GM13976 (cell line): ENCODE measurements at places on chromosomes 16 and 17.
A peak's percentile ranks its signal among the peaks of the same experiment; 100 is the strongest.

DNA sequence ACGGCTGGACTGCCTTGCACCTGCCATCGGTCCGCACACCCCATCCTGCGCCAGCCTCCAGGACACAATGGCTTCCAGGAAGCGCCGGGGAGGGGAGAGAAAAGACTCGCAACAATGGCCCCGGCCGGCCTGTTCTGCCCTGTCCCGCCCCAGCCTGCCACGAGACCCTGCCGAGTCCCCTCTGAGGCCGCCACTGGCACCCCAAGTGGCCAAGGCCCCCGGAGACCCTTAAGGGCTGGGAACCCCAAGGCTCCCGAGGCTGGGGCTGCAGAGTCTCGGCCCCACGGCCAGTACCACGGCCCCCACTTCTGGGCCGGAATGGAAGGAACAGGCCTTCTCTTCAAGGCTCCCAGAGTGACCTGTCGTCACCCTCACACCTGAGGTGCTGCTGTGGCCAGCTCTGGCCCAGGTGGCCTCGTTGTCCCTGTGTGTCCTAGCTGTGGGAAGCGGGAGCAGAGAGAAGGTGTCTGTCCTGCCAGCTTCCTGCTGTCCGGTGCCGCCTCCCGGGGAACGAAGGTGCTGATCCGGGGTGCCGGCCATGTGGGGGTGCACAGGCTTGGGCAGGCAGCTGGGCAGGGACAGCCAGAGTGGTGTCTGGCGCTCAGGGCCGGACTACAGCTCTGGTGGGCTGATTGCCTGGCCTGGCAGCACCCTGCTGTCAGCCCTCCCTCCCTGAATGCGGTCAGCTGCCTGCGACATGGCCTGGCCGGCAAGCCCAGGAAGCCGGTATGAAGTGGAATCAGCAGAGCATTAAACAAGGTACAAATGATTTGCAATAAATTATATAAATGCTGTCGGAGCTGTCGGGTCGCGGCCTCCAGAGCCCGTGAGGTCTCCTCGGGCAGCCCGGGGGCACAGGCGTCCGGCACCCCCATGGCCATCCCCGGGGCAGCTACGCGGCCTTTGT, 8.2 kb upstream of the CACNA1H start:
- DNase-seq, result no peak

DNA sequence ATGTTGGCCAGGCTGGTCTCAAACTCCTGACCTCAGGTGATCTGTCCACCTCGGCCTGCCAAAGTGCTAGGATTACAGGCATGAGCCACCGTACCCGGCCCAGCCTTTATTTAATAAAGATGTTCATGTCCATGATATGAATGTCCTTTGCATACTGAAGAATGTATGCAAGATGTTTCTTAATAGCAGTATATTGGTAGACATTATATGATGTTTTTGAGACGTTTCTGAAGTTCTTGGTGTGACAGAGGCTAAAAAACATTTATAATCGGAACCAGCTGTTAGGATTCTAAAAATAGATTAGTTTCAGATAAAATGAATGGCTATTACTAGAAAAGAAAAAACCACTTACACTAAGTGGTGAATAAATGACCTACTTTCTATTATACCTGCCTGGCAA, 11.8 kb downstream of the PDZD9 start:
- DNase-seq, result no peak

- DNase-seq, result no peak
Observed at GRCh38 chr17:28675980-28676379, 14.0 kb downstream of the SUPT6H start.

- no peak for DNase-seq
Observed at GRCh38 chr17:9332132-9332494, 243.5 kb downstream of the STX8 start.

- no peak for DNase-seq
Observed at GRCh38 chr17:67912088-67912487, 84.2 kb downstream of the C17orf58 start.

GRCh38 chr17:78905116-78905515, 2.1 kb upstream of the CEP295NL start:
- DNase-seq, result no peak

GRCh38 chr17:4998732-4999429, 1.1 kb downstream of the KIF1C start:
- DNase-seq, result peak; percentile 78

DNA sequence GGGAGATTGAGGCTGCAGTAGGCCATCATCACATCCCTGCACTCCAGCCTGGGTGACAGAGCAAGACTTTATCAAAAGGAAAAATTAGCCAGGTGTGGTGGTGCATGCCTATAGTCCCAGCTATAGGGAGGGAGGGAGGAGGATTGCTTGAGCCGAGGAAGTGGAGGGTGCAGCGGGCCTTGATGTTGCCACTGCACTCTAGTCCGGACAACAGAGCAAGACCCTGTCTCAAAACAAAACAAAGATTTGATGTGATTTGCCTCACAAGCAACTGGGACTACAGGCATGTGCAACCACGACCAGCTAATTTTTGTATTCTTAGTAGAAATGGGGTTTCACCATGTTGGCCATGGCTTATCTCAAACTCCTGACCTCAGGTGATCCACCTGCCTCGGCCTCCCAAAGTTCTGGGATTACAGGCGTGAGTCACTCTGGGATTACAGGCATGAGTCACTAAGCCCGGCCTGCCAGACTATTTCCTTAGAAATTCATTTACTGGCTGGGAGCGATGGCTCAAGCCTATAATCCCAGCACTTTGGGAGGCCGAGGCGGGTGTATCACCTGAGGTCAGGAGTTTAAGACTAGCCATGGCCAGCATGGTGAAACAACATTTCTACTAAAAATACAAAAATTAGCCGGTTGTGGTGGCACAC, 11.5 kb downstream of the UBE2G1 start:
- DNase-seq, result no peak

DNA sequence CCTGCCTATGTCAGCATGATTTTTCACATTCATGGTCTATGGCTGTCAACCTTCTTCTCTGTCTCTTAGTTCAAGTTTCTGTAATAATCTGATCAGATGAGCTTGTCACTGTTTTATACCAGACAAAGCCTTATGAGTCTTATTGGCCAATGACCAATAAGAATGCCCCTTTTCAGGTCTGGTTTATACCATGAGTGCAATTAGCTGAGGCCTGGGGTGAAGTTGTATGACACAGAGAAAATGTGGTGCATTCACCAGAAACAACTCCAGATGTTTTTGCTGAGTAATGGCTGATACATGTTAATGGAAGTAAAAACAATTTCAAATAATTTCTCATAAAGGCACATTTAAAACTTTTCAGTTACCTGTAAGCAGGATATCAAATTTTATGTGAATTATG, 218.6 kb upstream of the CDH8 start:
- no peak for DNase-seq

- DNase-seq, result no peak
Observed at GRCh38 chr16:28540346-28540745, 1.6 kb upstream of the NUPR1 start.

GRCh38 chr16:82133798-82134197, 36.2 kb downstream of the MPHOSPH6 start:
- no peak for DNase-seq

- DNase-seq, result peak; percentile 91
Observed at GRCh38 chr16:83967838-83968305, at the start of gene NECAB2. NECAB2 (plus strand) TSS chr16:83968244; CDS start chr16:83968649, 405 bp downstream.

DNA sequence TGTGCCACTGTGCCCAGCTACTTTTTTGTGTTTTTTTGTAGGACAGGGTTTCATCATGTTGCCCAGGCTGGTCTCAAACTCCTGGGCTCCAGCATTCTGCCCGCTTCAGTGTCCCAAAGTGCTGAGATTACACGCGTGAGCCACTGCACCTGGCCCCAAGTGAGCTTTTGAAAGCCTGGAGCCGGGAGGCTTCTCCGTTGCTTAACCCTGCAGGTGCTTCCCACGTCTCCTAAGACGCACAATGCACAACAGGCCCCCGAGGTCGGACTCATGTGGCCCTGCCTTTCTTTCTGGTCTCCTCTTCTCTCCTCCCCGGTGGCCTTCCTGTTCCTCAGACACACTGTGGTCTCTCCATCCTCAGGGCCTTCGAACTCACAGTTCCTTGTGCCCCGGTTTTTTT, 12.5 kb downstream of the RABEP2 start:
- DNase-seq, result no peak

GRCh38 chr16:49491771-49492761, 118.5 kb downstream of the C16orf78 start:
- peak; percentile 87 for DNase-seq

DNA sequence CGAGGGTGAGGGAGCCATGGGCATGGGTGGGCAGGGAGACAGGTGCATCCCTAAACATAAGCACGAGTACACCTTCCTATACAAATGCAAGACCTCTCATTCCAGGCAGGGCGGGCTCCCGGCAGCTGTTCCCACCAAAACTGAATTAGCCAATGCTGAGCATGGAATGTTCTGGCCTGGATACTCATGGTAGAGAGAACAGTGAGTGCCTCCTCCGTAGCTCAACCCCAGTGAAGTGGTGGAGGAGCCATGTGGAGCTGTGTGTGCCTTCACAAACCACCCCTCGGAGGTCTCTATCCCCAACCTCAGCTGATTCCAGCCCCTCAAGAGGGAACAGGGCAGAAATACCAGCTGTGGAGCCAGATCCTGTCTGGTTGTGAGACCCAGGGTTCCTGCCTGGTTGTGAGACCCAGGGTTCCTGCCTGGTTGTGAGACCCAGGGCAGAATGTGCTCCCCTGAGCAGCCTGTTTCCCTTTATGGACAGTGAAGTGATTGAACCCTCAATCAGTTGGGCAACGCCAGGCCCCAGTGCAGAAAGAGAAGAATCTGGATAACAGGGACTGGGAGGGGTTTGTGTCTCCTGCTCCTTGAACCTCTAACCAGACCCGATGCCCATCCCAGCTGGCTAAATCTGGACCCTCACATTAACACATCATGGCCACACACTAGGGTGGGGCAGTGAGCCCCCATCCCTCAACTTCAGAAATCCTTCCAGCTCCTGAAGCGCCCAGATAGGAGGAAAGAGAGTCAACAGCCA, 2.4 kb upstream of the CDH16 start:
- DNase-seq, result no peak

- DNase-seq, result no peak
Observed at GRCh38 chr16:86429663-86430062, 80.7 kb upstream of the FOXF1 start.
